ENCODE measurements at places on chromosomes 2 and 18.
A peak's percentile ranks its signal among the peaks of the same experiment; 100 is the strongest.

DNA sequence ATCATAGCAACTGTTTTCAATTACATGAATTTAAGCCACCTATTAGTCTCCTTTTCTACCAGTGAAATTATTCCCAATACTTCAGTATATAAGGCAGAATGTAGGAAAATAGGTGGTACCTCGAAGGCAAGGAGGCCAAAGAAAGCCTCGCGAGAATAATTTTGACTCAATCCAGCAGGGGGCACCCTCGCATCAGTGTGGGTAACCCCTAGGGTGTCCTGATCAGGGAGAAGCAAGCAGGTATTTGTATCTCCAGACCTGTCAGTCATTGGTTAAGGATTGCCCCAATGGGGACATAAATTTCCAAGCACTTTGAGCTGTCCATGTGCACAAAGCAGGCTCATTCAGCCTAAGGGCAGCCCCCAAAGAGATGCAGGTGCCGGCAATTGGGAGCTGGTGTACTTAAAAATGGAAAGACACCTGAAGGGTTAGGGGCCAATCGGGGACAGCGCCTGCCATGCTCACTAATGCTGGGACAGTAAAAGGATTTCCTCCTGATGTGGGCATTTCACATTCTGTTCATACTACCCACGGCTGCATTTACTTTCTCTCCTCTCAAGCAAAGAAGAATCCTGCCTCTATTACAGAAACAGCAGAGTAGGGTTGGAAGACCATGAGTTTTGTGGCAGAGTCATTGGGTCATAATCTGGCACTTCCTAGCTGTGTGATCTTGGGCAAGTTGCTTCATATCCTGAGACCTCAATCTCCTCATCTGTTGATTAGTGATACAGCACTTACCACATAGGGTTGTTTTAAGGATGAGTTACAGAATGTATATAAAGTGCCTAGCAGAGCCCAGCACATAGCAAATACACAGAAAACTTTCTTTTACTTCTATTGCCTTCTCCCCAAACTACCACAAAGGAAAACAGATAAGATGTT is 136.1 kb downstream of the ICOS start:
- no peaks in the 10 kb centered on the region for H3K4me1 ChIP-seq
- H3K27me3 ChIP-seq: peaks cover 2% of the 10 kb centered on the region
- H3K36me3 ChIP-seq: no peaks in the 10 kb centered on the region
- H3K27ac ChIP-seq: no peak overlapping the region
- peak; percentile 71 for DNase-seq
- no peak overlapping the region for H3K4me3 ChIP-seq

GRCh38 chr2:143128681-143129580 is at the start of gene ARHGAP15:
Gene ARHGAP15 (plus strand): TSS chr2:143129419.
- H3K27me3 ChIP-seq: no peaks in the 10 kb centered on the region
- peaks cover 48% of the 10 kb centered on the region for H3K4me1 ChIP-seq
- peak within 1 kb of the TSS; percentile 79 for H3K4me3 ChIP-seq
- peaks cover 27% of the 10 kb centered on the region for H3K36me3 ChIP-seq
- peak; percentile 90 for DNase-seq

DNA sequence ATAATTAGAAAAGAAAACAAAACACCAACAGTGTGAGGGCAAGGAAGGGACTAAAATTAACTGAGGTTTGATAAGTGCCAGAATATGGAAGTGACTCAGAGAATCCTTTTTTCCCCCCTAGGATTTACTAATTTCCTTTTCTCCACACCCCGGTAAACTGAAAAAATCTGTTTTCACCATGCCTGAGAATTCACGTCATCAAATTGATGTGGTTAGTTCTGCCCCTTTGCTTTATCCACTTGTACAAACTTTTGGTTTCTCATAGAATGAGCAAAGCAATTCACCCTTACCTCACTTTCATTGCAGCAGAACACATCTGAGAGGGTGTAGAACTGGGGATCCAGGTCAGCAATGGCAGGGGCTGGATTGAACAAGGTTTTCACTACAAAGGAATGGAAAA is 57.8 kb downstream of the RBKS start:
- DNase-seq: no peak
- no peaks in the 10 kb centered on the region for H3K4me1 ChIP-seq
- peaks cover 3% of the 10 kb centered on the region for H3K36me3 ChIP-seq
- H3K27ac ChIP-seq: no peak overlapping the region

DNA sequence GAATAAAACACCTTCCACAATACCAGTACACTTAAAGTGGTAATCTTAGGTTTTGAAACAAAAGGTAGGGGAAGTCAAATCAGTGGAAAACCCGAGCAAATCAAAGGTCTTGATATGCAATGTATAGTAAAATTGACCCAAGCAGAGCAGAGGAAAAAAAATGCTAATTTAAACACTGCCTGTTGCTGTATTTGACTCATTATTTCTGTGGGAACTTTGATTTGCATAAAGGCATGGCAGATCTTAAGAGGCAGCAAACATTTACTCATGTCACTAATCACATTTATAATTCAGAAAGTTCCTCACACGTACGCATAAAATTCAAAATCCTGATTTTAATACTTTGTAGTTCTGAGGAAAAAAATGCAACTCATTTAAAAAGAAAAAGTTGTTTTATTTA is 64.4 kb downstream of the IKZF2 start:
- H3K36me3 ChIP-seq: peaks cover 34% of the 10 kb centered on the region
- no peaks in the 10 kb centered on the region for H3K27me3 ChIP-seq
- no peak overlapping the region for H3K27ac ChIP-seq
- H3K4me1 ChIP-seq: peaks cover 11% of the 10 kb centered on the region
- H3K4me3 ChIP-seq: no peak overlapping the region

DNA sequence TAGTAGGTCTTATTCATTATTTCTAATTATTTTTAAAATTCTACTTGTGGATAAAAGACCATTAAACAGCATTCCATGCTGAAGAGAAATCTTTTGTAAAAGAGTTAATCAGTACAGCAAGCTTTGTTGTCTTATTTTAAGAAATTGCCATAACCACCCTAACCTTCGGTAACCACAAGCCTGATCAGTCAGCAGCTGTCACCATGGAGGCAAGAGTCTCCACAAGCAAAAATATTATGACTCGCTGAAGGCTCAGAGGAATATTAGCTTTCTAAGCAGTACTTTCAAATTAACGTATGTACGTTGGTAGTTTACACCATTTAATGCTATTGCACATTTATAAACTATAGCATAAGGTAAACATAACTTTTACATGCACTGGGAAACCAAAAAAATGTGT is 650.5 kb upstream of the LINC00305 start:
- no peaks in the 10 kb centered on the region for H3K36me3 ChIP-seq
- no peak for DNase-seq
- H3K4me1 ChIP-seq: no peaks in the 10 kb centered on the region
- H3K27me3 ChIP-seq: no peaks in the 10 kb centered on the region

DNA sequence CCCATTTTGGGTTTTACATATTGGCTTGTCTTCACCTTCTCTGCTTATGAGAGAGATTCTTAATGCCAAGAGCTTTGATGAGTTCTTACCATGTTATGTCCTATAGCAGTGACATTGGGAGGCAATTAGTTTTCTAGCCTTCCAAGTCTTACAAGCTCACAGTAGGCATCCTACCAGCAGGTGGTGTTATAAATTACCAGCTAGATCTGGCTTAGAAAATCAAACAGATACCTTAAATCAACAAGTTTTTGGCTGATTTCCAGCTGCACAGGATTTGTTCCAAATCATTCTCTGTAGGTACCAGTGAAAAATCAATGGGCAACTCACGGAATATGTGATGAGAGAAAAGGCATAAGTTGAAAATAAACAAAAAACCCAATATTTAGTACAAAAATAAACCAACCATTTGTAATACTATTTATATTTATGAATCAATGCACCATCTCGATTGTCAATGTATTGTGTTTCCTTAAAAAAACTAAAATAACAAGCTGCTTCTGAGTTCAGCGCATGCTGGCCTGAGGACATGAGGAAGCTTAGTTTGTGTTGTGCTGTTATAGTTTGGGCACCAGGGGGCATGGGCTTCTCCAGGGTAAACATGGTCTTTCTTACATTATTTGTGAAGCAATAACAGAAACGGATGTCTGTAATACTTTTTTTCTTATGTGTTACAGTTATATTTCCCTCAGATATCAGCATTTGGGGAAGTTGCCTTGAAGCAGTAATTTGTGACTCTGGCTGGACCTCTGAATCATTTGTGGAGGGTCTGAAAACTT is 34.1 kb upstream of the NXPH2 start:
- H3K36me3 ChIP-seq: no peaks in the 10 kb centered on the region
- no peak overlapping the region for H3K27ac ChIP-seq
- peaks cover 3% of the 10 kb centered on the region for H3K27me3 ChIP-seq

GRCh38 chr2:83394134-83394904 is 1064.8 kb downstream of the SUCLG1 start:
- H3K27ac ChIP-seq: no peak overlapping the region
- no peaks in the 10 kb centered on the region for H3K36me3 ChIP-seq
- H3K4me3 ChIP-seq: no peak overlapping the region
- H3K4me1 ChIP-seq: no peaks in the 10 kb centered on the region
- H3K27me3 ChIP-seq: no peaks in the 10 kb centered on the region
- no peak for DNase-seq

GRCh38 chr2:38654528-38655381 is 11.2 kb upstream of the GALM start:
- DNase-seq: no peak
- peak overlapping the region; percentile 92 for H3K27ac ChIP-seq
- peaks cover 6% of the 10 kb centered on the region for H3K36me3 ChIP-seq
- no peak overlapping the region for H3K4me3 ChIP-seq
- peaks cover 64% of the 10 kb centered on the region for H3K4me1 ChIP-seq

- H3K27ac ChIP-seq: no peak overlapping the region
- H3K36me3 ChIP-seq: no peaks in the 10 kb centered on the region
- peaks cover 25% of the 10 kb centered on the region for H3K27me3 ChIP-seq
- no peak overlapping the region for H3K4me3 ChIP-seq
- no peaks in the 10 kb centered on the region for H3K4me1 ChIP-seq
These were observed 148.3 kb downstream of the MEIS1 start for GRCh38 chr2:66582987-66583880.

GRCh38 chr2:15076668-15077067 is 444.2 kb downstream of the LRATD1 start:
- peaks cover 14% of the 10 kb centered on the region for H3K27me3 ChIP-seq
- H3K27ac ChIP-seq: no peak overlapping the region
- H3K4me1 ChIP-seq: no peaks in the 10 kb centered on the region
- H3K4me3 ChIP-seq: no peak overlapping the region

DNA sequence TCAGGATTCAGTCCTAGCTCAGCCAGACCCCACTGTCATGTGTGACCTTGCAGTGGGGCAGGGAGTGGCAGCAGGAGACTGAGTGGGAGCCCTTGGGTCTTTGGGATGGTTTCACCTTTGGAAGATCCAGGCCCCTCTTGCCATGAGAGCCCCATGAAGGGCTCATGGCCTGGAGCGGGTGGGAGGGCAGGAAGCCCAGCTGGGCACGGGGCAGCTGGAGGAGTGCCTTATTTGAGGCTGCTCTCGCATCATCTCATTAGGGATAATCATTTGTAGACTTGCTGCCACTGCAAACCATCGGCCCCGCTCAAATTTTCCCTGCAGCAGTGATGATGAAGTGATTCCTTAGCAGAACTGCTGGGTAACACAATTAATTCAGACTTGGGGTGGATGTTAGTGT is 73.9 kb downstream of the TGOLN2 start:
- no peak overlapping the region for H3K4me3 ChIP-seq
- H3K36me3 ChIP-seq: no peaks in the 10 kb centered on the region
- DNase-seq: no peak

DNA sequence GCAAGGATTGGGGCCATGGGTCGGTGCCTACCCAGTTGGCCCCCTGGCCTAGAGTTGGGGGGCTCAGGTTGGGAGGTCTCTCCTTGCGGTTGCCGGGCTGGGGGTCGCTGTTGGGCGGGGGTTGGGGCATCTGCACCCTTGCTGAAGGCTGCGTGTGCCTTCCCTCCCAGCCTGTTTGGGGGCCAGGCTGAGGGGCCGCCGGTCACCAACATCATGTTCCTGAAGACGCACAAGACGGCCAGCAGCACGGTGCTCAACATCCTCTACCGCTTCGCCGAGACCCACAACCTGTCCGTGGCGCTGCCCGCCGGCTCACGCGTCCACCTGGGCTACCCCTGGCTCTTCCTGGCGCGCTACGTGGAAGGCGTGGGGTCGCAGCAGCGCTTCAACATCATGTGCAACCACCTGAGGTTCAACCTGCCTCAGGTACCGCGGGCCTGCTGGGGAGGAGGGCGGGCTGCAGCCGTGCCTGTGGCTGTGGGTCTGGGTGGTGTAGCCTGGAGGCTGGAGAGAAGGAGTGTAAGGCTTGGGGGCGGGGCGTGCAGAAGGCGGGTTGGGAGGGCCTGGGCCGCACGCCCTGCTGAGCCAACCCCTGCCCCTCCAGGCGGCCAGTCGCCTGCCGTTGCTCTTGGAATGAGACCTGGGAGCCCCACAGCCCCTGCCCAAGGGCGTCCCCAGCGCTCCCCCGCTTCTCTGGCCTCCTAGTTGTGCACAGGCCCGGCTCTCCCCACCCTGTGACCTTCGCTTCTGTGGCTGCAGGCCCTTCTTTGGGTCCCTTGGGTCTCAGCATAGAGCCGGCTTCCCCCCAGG is 7.2 kb upstream of the NEU4 start:
- H3K4me3 ChIP-seq: no peak overlapping the region
- H3K27me3 ChIP-seq: peaks cover 3% of the 10 kb centered on the region
- peaks cover 13% of the 10 kb centered on the region for H3K4me1 ChIP-seq
- no peak overlapping the region for H3K27ac ChIP-seq
- DNase-seq: no peak
- no peaks in the 10 kb centered on the region for H3K36me3 ChIP-seq

DNA sequence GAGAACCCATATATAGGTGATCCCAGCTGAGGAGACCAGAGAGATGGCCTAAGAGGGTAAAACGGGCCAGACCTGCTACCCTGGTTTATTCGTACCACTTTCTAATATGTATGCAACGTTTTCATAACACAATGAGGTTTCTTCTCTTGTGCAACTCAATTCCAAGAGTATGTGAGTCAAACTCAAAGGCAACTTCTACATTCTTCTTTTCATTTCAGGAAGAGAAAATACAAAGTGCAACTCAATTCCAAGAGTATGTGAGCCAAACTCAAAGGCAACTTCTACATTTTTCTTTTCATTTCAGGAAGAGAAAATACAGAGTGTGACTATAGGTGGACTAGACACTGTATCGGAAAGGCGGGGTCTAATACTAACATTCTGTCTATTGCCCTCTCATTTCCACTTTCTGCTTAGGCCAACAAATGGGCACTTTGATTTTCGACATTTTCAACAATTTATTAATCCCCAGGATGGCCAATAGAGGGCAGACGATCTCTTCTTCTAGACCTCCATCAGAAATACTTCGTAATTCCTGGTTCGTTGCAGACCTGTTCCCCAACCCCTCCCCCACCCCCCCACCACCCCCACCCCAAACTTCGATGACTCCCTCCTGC is 3.7 kb upstream of the CRIM1 start:
- H3K27ac ChIP-seq: no peak overlapping the region
- H3K4me1 ChIP-seq: peaks cover 10% of the 10 kb centered on the region
- H3K4me3 ChIP-seq: no peak overlapping the region
- peaks cover 28% of the 10 kb centered on the region for H3K27me3 ChIP-seq

DNA sequence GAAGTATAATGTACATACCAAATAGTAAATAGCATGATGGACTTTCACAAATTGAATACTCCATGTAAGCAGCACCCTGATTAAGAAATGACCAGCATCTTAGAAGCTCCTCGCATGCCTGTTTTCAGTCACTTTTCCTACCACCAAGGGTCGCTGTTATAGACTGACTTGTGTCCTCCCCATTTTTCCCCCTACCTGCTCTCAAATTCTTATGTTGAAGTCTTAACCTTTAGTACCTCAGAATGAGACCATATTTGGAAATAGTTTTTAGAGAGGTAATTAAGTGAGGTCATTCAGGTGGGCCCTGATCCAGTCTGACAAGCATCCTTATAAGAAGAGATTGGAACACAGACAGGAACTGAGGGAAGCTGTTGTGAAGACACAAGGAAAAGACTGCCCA is 125.9 kb downstream of the LYPD6 start:
- no peaks in the 10 kb centered on the region for H3K27me3 ChIP-seq
- no peak overlapping the region for H3K4me3 ChIP-seq
- no peak overlapping the region for H3K27ac ChIP-seq
- no peaks in the 10 kb centered on the region for H3K36me3 ChIP-seq
